ENCODE measurements at places on chromosomes 6 and 20.

GRCh38 chr20:49320460-49320859 lies 42.6 kb upstream of the ZNFX1 start:
- DNase-seq: no peak

- DNase-seq: peak; percentile 64
Measured at GRCh38 chr20:57390604-57391438, at the start of gene RBM38. TSS of gene RBM38 (plus strand) at chr20:57391396. CDS start at chr20:57391582, 186 bp downstream.

DNA sequence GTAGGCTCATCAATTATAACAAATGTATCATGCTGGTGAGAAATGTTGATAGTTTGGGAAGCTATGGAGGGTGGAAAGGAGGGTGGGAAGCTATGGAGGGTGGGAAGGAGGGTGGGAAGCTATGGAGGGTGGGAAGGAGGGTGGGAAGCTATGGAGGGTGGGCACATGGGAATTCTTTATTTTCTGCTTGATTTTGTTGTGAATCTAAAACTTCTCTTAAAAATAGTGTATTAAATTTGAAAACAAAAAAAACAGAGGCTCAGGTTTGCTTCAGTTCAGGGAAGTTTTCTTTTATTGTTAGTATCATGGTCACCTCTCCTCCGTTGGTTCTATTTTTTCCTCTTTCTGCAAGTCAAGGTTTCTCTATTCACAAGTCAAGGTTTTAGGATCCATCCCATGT lies 106.4 kb downstream of the SOD2 start:
- no peak for DNase-seq

- DNase-seq: no peak
Measured at GRCh38 chr20:1456300-1456699, 10.3 kb downstream of the NSFL1C start.

DNA sequence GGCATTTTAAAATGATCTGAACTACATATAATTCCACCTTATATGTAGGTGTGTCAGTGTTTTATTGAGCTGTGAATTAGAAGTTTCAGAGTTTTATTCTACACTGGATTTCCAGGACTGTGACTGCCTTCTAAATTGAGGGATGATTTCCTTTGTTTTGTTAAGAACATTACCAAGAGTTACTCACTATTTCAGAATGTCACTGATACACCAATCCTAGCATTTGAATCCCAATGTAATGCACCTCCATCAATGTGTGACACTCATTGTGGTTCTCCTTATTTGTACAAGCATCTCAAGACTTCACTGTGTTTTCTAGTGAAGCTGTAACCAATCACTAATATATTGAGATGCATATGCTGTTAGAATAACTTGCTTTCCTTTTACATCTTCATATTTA lies 86.8 kb downstream of the PLCB1 start:
- DNase-seq: no peak

GRCh38 chr6:572596-573265 lies 84.2 kb downstream of the HUS1B start:
- no peak for DNase-seq

DNA sequence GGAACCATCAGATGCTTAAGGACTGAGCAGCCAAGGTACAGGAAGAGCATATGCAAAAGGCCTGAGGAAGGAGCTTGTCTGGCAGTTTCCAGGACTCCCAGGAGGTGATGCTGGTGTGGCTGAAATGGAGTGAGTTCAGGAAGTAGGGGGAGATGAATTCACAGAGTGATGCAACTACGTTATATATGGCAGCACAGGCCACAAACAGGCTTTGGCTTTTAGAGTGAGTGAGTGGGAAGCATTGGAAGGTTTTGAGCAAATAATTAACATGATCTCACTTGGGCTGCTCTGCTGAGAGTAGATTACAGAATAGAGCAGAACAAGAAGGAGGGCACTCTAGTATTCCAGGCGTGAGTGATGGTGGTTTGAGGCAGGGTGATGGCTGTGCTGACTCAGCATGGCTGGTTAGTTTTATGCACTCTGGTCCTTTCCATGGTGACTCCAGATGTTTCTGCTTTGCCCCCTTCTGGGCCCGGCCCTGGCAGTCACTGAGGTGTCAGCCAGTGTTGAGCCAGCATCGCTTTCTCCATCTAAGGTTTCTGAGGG lies 6.5 kb downstream of the BTN2A2 start:
- no peak for DNase-seq
